ENCODE measurements at places on chromosomes 16 and 17. TPM values are rescaled to one million over a fixed set of nuclear protein-coding genes. Genes with fewer than 3 reads are reported as not detected.
A peak's percentile ranks its signal among the peaks of the same experiment; 100 is the strongest.

The CTRB2 gene
- not detected for total RNA-seq

DNA sequence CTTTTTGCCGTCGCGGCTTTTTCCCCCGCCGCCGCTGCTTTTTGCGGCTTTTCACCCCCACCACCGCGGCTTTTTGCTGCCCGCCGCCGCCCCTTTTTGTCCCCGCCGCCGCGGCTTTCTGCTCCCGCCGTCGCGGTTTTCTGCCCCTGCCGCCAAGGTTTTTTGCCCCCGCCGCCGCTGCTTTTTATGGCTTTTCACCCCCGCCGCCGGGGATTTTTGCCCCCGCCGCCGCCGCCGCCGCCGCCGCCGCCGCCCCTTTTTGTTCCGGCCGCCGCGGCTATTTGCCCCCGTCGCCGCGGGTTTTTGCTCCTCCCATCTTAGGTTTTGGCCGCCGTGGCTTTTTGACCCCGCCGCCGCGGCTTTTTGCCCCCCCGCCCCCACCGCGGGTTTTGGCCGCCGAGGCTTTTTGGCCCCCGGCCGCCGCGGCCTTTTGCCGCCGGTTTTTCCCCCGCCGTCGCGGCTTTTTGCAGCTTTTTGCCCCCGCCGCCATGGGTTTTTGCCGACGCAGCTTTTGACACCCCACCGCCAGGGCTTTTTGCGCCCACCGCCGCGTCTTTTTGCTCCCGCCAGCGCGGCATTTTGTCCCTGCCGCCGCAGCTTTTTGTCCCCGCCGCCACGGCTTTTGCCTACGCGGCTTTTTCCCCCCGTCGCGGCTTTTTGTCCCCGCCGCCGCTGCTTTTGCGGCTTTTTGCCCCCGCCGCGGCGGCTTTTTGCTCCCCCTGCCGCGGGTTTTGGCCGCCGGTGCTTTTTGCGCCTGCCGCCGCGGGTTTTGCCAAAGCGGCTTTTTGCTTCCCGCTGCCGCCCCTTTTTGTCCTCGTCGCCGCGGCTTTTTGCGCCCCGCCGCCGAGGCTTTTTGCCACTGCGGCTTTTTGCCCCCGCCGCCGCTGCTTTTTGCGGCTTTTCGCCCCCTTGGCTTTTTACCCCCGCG lies 519.4 kb upstream of the WSB1 start:
- no peak for DNase-seq

- DNase-seq = peak; percentile 29
Observed at GRCh38 chr17:4946312-4946976, 1.9 kb downstream of the PFN1 start.

GRCh38 chr16:88692861-88693260 lies 6.6 kb upstream of the SNAI3 start:
- peak; percentile 45 for DNase-seq

DNA sequence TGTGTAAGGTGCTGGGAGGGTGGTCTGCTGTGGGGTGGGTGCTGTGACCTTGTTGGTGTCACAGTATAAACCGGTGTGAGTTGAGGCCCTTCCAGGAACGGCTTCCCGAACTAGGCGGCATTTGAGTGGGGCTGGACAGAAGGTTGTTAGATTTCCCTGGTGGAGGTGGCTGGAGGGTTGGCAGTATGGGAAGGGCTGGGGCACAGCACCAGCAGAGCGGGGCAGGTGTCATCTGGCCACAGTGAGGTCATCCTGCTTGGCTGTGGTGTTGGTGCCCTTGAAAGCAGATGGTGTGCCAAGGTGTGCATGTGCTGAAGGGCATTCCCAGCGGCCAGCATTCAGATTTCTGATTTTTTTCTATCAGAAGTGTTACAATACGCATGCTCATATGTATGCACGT lies 28.1 kb downstream of the BANP start:
- no peak for DNase-seq

DNA sequence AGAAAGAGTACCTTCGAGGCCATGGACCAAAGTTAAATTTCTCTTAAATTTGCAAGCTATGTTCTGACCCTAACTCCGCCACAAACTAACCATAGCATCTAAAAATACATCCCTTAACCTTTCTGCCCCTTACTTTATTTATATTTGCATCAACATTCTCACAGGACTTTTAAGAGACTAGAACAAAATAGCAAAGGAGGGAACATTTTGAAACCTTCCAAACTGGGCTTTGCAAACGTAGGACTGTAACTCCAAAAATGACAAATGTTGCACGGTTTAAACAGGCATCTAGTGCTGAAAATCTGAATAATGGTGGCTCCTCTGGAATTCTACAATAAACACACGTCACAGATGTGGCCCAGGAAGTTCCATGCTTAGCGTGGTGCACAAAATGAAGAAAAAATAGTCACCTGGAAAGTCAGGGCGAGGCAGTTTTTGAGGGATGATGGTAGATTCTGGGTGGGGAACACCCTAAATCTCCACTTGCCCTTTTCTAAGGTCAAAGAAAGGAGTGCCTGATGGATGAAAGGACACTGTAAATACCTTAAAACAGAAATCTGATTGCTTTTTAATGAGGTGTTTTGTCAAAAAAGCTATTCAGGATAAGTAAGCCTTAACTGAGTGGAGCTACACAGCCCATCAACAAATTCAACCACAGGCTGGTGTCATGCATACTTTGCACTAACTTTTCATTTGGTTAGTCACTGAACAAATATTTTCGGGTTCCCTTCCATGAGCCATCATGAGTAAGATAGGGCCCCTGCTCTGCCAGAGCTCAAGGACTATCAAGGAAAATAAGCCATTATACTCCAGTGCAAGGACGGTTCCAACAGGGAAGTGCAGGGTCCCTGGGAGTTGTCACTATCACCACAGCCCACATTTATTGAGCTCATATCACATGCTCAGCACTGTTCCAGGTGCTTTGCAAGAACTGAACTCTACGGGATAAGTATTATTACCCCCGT lies 21.2 kb downstream of the ARHGAP17 start:
- no peak for DNase-seq

GRCh38 chr16:4021070-4021779 lies 95.0 kb downstream of the ADCY9 start:
- no peak for DNase-seq
